ENCODE measurements at places on chromosomes 4 and X. TPM values are rescaled to one million over a fixed set of nuclear protein-coding genes. Genes with fewer than 3 reads are reported as not detected.

GRCh38 chrX:14412686-14413085 is 116.7 kb upstream of the GLRA2 start:
- no peaks in the 10 kb centered on the region for H3K27me3 ChIP-seq
- H3K4me3 ChIP-seq = no peak overlapping the region
- no peak overlapping the region for H3K27ac ChIP-seq
- no peaks in the 10 kb centered on the region for H3K36me3 ChIP-seq
- no peaks in the 10 kb centered on the region for H3K4me1 ChIP-seq
- no peak for DNase-seq

DNA sequence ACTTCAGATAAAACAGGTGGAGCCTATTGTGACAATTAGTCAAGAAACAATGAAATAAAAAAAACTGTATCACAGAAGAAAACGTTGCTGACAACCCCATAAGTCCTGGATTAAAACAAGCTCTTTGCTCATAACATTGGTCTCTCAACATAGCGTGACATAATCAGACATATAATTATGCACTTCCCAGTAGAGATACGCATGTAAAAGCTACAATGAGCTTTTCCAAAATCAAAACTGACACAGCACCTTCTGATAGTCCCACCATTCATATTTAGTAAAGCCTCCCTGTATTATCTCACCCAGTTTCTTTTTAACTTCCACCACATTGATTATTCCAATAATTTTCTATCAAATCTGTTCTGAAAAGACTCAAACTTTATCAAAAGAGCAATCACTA is 372.1 kb upstream of the SMIM31 start:
- no peaks in the 10 kb centered on the region for H3K36me3 ChIP-seq
- no peak overlapping the region for H3K4me3 ChIP-seq
- no peak for DNase-seq
- no peaks in the 10 kb centered on the region for H3K4me1 ChIP-seq

DNA sequence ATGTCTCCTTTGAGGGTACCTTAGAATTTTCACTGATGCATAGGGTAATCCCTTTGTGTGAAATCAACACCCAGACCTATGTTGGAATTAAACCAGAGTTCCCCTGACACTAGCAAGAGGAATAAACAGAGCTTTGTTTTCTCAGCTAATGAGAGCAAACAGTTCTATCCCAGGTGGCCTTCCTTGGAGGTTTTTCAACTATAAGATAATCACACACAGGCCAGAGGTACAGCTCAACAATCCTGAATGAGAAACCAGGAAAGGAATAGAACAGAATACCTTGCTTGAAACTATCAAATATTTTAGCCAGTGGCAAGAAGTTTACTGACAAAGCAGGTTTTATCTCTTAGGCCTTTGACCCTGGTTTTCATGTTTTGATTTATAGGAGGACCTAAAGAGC is 100.2 kb downstream of the OTC start:
- H3K27ac ChIP-seq = no peak overlapping the region
- no peaks in the 10 kb centered on the region for H3K4me1 ChIP-seq
- H3K36me3 ChIP-seq = no peaks in the 10 kb centered on the region

DNA sequence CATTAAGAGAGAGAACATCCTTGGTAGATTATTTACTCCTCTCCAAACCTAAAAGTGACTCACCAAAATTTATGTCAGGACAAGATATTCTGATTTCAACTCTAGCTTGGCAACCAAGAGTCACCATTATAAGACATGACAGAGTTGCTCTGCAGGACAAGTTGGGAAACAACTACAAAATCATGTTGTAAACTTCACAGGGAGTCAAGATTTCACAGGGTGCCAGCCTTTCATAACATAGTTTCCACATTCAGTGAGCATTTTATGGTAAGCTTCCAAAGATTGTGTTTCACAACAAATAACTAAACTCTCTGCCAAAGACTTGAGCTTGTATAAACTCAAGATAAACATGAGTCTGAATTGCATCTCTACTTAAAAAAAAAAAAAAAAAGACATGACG is 121.0 kb upstream of the DIAPH2 start:
- H3K4me3 ChIP-seq = no peak overlapping the region
- H3K4me1 ChIP-seq = no peaks in the 10 kb centered on the region
- no peak overlapping the region for H3K27ac ChIP-seq
- H3K36me3 ChIP-seq = no peaks in the 10 kb centered on the region
- no peak for DNase-seq
- H3K27me3 ChIP-seq = peaks cover 9% of the 10 kb centered on the region

DNA sequence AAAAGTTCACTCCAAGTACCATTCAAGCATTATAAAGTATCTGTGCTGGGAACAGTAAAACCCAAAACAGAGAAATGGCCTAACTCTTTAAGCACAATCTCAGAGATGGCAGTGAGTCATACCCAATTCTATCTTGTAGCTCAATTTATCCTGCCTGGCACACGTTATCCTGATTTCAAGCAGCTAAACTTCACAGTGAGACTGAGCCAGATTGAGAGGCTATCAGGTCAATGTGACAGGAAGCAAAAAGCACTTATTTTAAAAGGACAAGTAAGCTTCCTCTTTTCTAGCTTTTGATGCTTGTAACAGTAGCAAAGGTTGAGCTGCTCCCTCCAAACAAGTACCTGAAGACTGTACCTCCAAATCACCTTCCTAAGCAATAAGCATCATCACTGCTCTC is 324.9 kb downstream of the NAF1 start:
- H3K36me3 ChIP-seq = no peaks in the 10 kb centered on the region
- no peak overlapping the region for H3K27ac ChIP-seq
- H3K27me3 ChIP-seq = no peaks in the 10 kb centered on the region
- no peaks in the 10 kb centered on the region for H3K4me1 ChIP-seq
- no peak for DNase-seq

DNA sequence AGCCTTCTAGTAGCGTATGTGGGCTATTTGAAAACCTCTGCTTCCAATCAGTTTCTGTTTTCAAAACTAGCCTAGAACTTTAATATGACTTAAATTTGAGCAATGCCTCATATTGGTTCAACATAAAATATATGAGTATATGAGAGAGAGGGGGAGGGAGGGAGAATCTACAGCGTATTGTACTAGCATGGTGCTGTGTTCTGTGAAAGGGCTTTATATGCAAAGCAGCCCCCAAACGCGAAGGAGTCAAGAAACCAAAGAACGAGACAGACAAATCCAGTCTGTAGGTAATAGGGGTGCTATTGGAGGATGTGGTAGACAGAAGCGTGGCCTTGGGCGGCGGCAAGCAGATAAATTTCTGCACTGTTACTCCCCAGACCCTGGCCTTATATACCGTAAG is 784 bp upstream of the ANXA5 start:
- no peaks in the 10 kb centered on the region for H3K36me3 ChIP-seq
- H3K4me1 ChIP-seq = no peaks in the 10 kb centered on the region

- no peak for DNase-seq
- no peak overlapping the region for H3K27ac ChIP-seq
- no peak overlapping the region for H3K4me3 ChIP-seq
- no peaks in the 10 kb centered on the region for H3K27me3 ChIP-seq
Measured at GRCh38 chr4:13244444-13244843, 239.7 kb downstream of the RAB28 start.

DNA sequence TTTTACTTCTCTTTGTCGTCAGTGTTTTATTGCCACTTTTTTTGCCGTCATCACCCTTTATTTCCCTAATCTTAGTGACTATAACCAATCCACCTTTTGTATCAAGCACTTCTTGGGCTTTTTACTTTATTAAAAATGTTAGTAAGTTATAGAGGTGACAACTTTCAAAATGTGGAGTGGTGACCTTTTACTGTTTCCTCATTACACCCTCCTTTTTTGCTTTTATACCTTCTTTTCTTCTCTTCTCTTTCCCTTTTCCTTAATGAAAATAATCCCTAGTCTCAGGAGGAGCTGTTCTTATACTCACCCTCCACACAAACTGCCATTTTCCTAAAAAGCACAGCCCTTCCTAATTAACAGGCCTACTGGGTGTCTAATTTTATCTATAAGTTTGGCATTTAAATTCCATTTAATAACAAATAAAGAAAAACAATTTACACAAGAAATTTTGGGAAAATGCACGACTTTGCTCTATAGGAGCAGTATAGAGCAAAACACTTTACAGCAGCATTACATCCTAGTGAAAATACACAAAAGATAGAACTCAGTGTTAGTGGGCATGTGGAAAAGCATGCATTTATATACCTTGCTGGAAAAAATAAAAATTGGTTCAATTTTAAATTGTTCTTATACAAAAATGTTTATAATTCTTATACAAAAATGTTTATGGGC is 27.3 kb downstream of the BBS12 start:
- H3K4me1 ChIP-seq = no peaks in the 10 kb centered on the region
- H3K27me3 ChIP-seq = no peaks in the 10 kb centered on the region
- no peak for DNase-seq
- H3K36me3 ChIP-seq = no peaks in the 10 kb centered on the region
- H3K27ac ChIP-seq = no peak overlapping the region

DNA sequence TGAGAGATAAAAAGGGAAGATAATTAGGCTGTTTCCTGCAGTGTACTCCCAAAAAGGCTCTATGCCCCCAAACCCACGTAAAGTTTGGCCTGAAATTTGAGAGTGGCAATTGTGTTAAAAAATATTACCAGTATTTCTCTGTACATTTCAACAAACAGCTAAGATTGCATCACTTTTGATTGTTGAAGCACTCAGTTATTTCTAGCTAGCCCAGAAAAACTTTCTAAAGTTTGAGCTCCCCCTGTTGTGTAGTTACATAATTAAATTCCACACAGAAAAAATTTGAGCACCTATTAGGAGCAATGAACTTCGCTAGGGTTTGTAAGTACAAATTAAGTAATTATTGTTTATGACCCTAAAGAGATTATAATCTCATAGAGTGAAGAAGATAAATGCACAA is 109.4 kb downstream of the DLG3 start:
- H3K27me3 ChIP-seq = peaks cover 20% of the 10 kb centered on the region
- no peaks in the 10 kb centered on the region for H3K36me3 ChIP-seq
- no peak overlapping the region for H3K4me3 ChIP-seq
- no peaks in the 10 kb centered on the region for H3K4me1 ChIP-seq
- DNase-seq = no peak

DNA sequence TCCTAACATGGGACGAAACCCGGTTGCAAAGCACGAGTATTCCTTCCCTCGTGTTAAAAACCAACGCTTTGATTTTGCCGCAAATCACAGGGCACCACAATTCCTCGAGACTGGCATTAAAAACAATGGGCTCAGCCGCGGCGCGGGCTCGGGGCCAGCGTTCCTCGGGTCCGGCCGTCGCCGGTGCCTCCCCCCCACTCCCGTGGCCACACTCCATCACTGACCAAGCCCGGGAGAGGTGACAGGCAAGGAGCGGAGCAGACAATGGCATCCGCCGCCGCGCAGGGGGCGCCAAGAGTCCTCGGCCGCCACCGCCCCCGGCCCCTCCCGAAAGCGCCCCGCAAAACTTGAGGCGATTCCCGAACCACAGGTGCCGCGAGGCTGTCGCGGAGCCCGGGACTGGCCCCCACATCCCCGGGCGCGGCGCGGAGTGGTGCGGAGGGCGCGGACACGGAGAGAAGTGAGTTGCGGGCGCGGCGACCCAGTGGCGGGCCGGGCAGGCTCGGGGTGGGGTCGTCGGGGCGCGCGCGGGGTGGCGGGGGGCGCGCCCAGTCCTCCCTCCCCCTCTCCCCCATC is 445 bp downstream of the AP1S2 start:
- H3K27ac ChIP-seq = peak overlapping the region; percentile 84
- no peaks in the 10 kb centered on the region for H3K4me1 ChIP-seq
- DNase-seq = peak; percentile 46
- peak overlapping the region; percentile 65 for H3K4me3 ChIP-seq
- no peaks in the 10 kb centered on the region for H3K27me3 ChIP-seq

DNA sequence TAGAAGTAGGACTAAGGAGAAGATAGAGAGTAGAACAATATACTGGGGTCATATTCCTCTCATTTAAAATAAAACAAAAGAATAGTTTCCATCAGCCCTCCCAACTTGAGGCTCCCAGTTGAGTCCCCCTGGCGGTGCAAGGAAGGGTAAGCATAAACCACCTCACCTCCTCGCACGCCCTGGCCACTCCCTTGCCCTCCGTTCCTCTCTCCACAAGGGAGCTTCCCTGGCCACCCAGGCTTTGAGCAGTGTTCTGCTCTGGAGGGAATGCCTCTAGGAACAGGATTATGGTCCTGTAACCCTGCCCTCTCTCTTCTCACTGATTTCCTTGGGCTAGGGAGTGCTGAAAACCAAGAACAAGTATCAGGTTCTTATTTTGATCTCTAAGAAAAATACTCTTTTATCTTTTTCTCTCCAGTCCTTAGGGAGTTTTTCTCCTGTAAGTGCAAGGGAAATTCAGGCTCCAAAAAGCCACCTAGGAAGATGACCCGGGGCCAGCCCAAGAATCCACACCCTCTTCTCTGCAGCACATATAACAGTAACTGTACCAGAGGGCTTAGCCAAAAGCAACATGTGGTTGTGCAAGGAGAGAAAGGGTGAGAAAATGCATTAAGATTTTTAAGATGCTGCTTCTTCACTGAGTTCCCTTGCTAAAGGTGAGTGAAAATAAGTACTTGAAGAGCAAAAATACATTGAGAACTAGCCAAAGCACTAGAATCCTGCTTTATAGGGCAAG is 69.9 kb downstream of the USP38 start:
- no peaks in the 10 kb centered on the region for H3K27me3 ChIP-seq
- H3K4me1 ChIP-seq = no peaks in the 10 kb centered on the region
- no peak overlapping the region for H3K27ac ChIP-seq
- H3K36me3 ChIP-seq = no peaks in the 10 kb centered on the region
- no peak for DNase-seq
- H3K4me3 ChIP-seq = no peak overlapping the region

DNA sequence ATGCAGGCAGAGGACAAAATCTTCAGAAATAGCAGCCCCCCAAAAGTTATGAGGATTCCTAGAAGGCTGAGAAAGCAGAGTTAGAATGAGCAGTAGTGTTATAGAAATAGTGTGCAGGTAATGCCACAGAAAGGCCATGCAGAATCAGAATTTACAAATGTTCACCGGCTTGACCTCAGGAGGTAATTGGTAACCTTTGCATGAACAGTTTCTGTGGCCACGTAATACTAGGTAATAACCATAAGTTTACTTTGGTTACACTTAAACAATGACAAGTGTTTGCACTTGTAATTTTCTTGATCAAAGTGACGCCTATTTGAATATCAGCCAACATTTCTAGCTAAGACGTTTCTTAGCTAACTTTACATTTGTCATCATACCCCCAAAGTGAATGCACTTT is 393.6 kb downstream of the GPAT3 start:
- no peak overlapping the region for H3K4me3 ChIP-seq
- H3K27ac ChIP-seq = no peak overlapping the region
- no peaks in the 10 kb centered on the region for H3K36me3 ChIP-seq
- no peaks in the 10 kb centered on the region for H3K4me1 ChIP-seq
- H3K27me3 ChIP-seq = no peaks in the 10 kb centered on the region

The H2BW2 gene
- not detected for total RNA-seq

The SUPT20HL1 gene
- not detected for total RNA-seq

The SSX2 gene
- total RNA-seq = not detected

The DMRTC1 gene
- not detected for total RNA-seq

The FDCSP gene
- total RNA-seq = not detected

The MAGEA12 gene
- not detected for total RNA-seq

The DKC1 gene
- 23.2 TPM for total RNA-seq

The GPR82 gene
- total RNA-seq = 0.16 TPM

The HOPX gene
- 3.8 TPM for total RNA-seq

Data from breast epithelium (tissue), 4 donors.